KG1 (cell line): ENCODE measurements at places on chromosomes 13 and 19.
A peak's percentile ranks its signal among the peaks of the same experiment; 100 is the strongest.

GRCh38 chr13:48096670-48097069 is 1.8 kb upstream of the MED4 start:
- no peak for DNase-seq

DNA sequence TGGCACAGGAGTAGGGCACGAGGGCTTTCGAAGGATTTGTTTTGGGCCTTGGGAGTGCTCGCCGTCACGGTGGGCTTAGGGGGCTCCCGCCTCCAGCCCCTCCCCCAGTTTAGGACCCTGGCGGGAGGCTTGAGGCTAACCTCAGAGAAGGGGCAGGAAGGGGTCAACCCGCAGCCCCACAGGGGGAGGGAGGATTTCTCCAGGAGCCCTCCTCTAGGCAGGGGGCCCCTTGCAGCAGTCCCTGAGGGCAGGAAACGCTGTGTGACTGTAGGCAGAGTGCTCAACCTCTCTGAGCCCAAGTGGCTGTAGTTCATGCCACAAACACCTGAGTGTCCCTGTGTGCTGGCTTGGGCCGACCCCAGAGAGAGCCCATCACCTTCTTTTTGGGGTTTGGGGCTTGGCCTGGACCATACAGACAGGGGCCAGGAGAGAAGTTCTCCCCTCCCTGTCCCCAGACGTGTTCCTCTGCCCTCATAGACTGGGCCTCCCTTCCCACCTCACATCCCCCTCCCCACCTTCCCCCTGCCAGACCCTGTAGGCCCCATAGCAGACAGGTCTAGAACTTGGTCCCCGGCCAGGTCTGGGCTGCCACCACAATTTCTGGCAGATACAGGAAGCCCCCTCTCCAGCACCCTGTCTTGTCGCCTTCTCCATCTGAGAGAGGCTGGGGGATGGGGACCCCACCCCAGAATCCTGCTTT is 8.1 kb downstream of the ISYNA1 start:
- DNase-seq: no peak

GRCh38 chr19:43644181-43644580 is 4.5 kb upstream of the CADM4 start:
- DNase-seq: no peak

DNA sequence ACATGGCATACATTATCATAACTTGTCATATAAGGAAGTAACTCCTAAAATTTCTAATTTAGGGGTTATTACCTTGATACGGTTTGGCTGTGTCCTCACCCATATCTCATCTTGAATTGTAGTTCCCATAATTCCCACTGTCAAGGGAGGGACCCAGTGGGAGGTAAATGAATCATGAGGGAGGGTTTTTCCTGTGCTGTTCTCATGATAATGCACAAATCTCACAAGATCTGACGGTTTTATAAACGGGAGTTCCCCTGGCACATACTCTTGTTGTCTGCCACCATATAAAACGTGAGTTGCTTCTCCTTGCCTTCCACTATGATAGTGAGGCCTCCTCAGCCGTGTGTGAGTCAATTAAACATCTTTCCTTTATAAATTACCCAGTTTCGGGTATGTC is 76.0 kb downstream of the ZDHHC20 start:
- no peak for DNase-seq

GRCh38 chr19:45150180-45150579 is 10.6 kb downstream of the NKPD1 start:
- DNase-seq: no peak

- DNase-seq: no peak
Measured at GRCh38 chr19:38666663-38667511, 19.4 kb downstream of the ACTN4 start.

- DNase-seq: no peak
Measured at GRCh38 chr13:60351326-60351725, 45.7 kb upstream of the TDRD3 start.

- DNase-seq: no peak
Measured at GRCh38 chr13:75621147-75621546, 15.0 kb upstream of the LMO7 start.

GRCh38 chr13:114151565-114152284 is 19.3 kb upstream of the RASA3 start:
- no peak for DNase-seq

DNA sequence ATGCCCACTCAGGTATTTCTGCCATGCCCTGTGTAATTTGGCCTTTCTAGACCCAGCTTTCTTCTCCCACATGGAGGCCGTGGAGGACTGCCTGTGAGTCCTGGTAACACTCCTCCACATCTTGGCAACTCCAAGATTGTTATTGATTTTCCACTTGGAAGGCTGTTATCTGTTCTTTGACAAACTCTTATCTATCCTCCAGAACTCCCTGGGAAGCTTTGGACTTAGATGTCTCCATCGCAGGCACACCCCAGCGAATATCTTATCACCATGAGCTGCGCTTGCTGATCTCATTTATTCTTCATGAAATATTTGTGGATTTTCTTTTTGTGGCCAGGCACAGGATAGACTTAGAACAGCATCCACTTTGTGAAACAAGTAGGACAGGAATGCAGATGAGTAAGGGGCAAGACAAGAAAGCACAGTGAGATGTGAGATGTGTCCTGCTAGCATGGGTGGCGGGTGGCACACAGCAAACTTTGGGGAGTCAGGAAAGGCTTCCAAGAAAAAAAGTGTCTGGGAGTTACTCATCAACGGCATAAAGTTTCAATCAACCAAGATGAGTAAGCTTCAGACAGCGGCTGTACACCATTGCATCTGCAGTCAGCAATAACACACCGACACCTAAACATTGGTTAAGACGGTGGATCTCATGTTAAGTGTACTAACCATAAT is 84.5 kb upstream of the IRS2 start:
- no peak for DNase-seq

- no peak for DNase-seq
Measured at GRCh38 chr13:79030513-79030912, 371.6 kb upstream of the OBI1 start.

DNA sequence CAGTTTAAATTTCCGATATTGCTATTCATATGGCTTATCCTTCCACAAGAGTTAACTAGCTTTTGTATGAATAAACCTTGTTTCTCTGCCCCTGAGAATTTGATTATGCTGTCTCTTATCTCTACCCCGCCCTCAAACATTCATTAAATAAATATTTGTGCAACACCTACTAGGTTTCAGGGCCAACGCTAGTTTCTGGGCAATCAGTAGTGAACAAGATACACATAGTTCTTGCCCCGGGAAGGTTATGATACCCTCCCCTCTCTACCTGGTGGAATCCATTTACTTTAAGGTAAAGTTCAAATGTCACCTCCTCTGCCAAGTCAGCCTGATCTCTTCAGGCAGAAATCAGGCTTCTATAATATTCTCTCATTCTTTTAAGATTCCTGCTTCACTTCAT is 16.6 kb upstream of the USP12 start:
- no peak for DNase-seq

DNA sequence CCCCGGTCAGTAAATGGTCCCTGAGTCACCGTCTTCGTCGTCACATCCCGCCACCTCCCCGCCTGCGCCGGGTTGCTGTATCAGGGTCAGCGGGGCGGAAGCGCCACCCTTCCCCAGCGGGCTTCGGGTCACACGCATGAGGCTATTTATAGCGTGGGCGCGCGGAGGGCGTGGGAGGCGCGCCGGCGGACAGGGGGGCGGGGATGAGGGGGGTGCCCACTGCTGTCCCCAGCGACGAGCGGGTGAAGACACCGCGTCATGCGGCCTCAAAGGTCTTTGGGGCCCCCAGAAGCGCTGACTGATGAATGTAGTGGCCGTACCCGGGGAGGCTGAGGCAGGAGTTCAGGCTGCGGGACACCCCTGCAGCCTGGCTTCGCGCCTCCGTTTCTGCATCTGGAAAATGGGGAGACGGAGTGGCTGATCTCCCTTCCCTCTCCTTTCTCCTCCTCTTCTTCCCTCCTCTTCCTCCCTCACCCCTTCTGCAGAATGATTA is 7.9 kb downstream of the UNC13A start:
- DNase-seq: no peak

- peak; percentile 63 for DNase-seq
Measured at GRCh38 chr19:45075301-45076028, 813 bp downstream of the ZNF296 start.

DNA sequence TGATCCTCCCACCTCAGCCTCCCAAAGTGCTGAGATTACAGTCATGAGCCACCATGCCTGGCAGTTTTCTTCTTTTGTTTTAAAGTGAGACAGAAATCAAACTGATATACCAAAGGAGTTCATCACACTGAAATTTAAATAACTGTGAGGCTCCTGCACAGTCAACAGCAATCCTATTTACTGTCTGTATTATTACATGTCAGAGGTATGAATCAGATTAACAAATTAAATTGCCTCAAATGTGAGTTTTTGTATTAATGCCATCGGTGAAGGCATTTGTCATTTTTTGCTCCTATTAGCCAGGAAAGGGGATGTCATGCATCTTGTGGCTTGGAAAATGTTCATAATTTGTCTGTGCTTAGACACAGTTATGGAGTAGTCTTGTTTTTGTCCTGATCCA is 20.4 kb downstream of the DCT start:
- DNase-seq: no peak

DNA sequence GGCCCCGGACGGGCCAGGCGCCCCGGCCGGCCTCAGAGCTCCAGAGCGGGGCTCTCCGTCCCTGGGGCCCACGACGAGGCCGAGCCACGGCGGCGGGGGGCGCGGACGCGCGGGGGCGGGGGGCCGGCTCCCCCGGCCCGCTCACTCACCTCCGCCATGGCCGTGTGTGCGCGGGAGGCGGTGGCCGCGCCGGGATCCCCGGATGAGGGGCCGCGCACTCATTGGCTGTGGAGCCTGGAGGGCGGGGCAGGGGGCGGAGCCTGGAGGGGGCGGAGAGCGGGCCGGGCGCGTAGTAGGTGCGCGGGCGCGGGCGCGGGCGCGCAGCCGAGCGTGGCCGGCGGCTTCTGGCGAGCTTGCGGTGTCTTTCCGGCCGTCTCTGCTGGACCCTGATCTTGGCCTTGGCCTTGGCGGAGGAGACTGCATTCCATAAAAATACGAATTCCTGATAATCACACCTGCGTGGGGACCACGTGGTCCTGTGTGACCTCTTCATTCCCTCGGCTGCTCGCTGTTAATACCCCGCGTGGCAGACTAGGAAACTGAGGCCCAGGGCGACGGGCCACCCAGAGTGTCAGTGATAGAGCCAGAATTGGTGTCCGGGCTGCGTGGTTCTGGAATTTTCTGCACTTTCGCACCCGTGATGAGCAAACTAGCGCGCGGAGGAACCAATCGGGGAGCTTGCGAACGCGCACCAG is at the start of gene MIER2:
MIER2 (minus strand) TSS at position 172 of the 695 bp plus-strand sequence; CDS start at position 158, 14 bp downstream.
- DNase-seq: peak; percentile 46

- no peak for DNase-seq
Measured at GRCh38 chr13:20171364-20171763, 10.5 kb upstream of the GJA3 start.

- no peak for DNase-seq
Measured at GRCh38 chr19:51019544-51019925, at the start of gene KLK10. Gene KLK10, minus strand, starts transcription at chr19:51019709. Its CDS starts 579 bp downstream, at chr19:51019130.
